ENCODE measurements at places on chromosomes 1 and 21.

DNA sequence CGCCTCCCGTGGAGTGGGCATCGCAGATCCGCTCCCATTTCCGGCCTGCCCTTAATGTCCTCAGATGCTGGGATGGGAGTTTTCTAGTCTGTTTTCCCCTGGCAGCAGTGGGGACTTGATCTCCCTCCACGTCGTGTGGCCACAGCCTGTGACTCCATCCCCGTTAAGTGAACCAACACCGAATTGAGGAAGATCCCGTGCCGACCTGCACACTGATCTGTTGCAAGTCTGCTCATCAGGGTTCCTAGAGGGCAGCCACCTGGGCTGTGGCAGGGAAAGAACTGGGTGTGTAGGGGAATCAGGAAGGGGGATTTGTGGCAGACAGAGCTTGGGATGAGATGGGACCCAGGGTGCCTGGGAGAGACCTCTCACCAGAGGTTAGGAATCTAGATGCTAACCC is 23.3 kb upstream of the CDK18 start:
- no peak for DNase-seq

- DNase-seq: no peak
Observed at GRCh38 chr1:178944729-178945128, 73.9 kb upstream of the ANGPTL1 start.

DNA sequence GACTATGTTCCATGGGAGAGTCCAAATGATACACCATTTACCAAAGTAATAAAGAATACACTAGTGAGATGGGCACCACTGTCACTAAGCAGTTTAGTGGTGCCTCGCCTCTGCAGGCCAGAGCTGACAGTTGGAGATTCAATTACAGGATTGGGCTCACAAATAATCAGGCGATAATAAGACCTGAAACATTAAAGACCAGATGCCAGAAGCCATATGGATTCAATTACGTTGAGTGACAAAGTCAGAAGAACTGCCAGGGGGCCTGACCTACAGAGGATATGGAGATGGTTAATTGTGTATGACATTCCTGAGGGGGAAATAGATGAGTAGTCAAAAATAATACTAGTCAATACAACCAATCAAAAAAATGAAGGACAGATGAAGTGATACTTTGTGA is 65.2 kb upstream of the ST6GALNAC5 start:
- DNase-seq: no peak

DNA sequence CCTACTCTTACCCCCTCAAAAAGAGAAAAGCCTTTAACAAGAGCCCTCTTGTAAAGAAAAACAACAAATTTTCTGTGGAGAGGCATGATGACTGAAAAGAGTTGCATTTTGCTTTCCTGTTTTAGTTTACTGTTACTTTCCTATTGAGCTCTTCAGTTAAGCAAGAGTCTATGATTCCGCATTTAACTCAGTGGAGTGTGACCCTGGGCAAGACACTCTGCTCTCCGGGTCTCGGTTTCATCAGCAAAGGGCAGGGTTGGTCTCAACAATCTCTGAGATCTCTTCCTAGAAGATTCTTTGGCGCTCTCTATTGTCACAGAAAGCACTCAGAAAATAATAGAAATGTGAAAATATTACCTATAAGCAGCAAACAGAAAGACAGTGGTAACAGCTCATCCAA is 175.7 kb downstream of the TGFBR3 start:
- DNase-seq: no peak

DNA sequence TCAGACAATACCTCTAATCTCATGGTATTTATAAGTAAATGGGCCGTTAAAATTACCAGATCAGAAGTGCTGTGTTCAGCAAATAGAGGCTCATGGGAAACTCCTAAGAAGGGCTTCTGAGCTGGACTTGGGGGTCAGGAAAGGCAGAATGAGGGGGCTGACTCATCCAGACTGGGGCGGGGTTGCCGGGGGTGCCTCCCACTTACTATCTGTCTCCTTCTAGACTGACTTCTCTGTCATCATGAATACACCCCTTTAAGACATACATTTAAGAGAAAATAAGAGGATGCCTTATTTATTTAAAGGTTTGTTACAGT is 96.0 kb upstream of the ERRFI1 start:
- DNase-seq: no peak

DNA sequence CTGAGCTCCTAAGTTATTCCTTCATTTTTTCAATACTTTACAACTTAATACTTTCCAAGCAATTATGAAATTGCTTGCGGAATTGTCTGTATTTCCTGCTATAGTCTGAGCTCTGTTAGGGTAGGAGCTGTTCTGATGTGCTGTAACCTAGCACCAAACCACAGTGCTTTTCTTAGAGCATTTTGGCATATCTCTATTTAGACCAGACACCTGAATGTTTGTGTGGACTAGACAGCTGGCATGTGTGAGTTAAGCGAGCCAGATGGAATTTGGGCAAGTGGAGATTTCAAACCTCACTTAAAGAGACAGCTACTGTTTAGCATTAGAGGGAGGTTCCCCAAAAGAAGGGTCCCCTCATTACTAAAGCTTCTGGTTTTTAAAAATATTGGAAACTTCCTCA is 106.1 kb downstream of the RWDD3 start:
- DNase-seq: no peak

GRCh38 chr1:237448042-237448441 is 406.1 kb downstream of the RYR2 start:
- no peak for DNase-seq

GRCh38 chr21:33008333-33009051 is 17.2 kb upstream of the OLIG2 start:
- no peak for DNase-seq

GRCh38 chr1:197011614-197012013 is 34.3 kb downstream of the CFHR5 start:
- no peak for DNase-seq

- no peak for DNase-seq
Observed at GRCh38 chr1:22290611-22291010, 147.7 kb upstream of the WNT4 start.

DNA sequence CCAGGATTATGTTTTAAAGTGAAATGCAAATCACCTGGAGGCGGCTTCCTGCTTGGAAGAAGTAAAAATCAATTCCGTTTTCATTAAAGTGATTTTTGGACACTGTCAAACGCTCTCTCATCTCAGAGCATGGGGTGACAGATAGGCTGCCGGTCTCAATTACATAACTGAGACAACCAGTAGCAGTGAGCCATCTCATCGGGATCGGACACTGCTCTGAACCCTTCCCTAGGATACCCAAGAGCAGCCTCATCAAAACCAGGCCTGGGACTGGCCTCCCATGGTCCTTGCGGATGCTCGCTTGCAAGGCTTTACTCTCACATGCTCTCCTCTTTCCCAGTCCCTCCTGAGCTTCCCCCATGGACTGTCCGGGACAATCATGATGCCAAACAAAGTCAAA is 12.1 kb downstream of the KCND3 start:
- DNase-seq: no peak

GRCh38 chr1:63746129-63746864 is 27.5 kb upstream of the ROR1 start:
- DNase-seq: no peak

GRCh38 chr1:192966073-192966472 is 93.1 kb downstream of the UCHL5 start:
- DNase-seq: no peak

- DNase-seq: no peak
Observed at GRCh38 chr1:64114012-64114525, 89.4 kb upstream of the UBE2U start.

DNA sequence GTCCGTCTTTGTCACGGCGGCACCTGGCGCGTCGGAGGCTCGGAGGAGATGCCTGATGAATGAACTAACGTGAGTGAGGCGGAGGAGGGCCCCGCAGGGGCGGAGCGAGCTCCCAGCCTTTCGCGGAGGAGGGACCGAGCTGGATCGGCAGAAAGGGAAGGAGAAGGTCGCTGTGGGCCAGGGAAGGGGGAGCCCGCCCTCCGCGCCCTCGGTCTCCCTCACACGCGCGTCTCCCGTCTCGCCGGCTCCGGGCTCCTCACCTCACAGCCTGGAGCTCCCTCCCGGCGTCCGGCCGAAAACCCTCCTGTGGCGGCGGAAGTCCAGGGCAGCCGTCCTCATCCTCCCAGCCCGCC is 519 bp downstream of the ZNF496 start:
- DNase-seq: peak; percentile 85

- DNase-seq: peak; percentile 90
Observed at GRCh38 chr1:16181887-16182719, 26.2 kb upstream of the EPHA2 start.

DNA sequence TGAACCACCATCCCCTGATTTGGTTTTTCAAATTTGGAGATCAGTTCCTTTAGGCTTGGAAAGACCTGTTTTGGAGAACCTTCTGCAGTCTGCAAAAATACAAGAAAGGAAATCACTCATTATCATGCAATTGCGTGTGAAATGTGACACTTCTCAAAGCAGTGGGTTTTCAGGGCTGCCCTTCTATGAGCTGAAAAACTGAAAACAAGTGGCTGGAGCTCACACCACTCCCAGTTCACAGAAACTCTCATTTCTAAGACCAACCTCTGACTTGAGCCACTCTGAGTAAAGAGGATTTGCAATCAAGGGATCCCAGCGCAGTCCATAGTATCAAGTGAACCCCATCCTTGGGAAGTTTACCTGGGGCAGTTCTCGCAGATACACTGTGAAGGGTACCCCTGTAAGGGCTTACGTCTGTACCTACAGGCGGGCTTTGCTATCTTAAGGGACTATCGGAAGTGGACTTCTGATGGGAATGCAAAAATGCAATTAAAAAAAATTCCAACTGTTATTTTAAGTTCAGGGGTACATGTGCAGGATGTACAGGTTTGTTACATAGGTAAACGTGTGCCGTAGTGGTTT is 12.8 kb downstream of the SH2D1B start:
- DNase-seq: no peak

DNA sequence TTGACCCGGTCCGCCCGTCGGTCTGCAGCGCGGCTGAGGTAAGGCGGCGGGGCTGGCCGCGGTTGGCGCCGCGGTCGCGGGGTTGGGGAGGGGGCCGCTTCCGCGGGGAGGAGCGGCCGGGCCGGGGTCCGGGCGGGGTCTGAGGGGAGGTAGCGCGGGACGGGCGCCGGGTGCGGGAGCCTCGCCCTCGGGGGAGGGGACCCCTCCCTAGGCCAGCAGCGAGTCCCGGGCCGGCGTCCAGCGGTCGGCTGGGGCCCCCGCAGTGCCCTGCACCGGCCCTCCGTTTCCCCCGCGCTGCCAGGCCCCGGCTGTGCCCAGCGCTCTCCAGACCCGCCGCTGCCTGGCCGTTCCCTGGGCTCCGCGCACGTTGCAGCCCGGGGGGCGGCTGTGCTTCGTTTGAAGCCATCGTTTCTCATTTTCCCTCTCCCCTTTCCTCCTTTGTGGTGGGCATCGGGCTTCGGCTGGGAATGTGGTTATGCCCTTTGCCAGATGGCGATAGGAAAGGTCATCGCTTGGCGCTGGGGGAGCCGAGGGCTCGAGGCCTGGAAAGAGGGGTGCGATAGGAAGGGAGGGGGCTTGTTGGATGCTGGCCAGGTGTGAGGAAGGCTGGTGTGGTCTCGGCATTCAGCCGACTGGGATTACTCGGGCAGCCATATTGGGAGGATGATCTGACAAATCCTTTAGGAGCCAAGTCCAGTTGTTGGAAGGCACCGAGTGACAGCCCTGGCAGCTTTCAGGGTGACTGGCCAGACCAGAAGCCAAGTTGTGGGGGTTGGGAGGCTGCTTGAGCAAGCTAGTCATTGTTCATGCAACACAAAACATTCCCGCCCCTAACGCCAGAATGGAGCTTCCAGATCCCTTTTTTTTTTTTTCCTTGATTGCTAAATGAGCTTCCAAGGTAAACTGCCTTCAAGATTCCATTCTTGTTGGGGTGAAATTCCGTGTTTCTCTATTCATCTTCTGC is 753 bp downstream of the KIF1B start:
- peak; percentile 96 for DNase-seq

DNA sequence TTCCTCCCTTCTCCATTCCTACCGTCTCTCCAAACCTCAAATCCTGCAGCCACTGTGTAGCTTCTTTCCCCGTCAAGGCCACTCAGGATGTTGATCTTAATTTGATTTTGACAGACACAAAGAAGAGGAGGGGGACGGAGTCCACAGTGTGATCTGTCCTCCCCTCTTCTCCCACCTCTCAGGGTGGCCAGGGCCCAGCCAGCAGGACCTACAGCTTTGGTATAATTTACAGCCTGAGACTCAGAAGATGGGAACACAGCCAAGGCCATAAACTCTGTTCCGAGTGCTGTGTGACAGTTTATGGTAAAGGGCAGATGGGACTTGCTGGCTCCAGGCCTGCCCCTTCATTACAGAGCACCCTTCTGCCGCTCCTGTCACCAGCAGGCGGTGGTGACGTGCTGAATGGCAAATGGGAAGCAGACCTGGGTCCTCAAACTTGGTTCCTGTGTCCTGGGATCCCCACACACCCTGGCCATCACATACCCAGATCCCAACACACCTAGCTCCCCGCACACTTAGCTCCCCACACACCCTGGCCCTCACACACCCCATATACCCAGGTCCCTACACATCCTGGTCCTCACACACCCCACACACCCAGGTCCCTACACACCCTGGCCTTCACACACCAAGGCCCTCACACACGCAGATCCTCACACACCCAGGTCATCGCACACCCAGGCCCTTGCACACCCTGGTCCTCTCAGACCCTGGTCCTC is 71.6 kb downstream of the CD2 start:
- DNase-seq: no peak

DNA sequence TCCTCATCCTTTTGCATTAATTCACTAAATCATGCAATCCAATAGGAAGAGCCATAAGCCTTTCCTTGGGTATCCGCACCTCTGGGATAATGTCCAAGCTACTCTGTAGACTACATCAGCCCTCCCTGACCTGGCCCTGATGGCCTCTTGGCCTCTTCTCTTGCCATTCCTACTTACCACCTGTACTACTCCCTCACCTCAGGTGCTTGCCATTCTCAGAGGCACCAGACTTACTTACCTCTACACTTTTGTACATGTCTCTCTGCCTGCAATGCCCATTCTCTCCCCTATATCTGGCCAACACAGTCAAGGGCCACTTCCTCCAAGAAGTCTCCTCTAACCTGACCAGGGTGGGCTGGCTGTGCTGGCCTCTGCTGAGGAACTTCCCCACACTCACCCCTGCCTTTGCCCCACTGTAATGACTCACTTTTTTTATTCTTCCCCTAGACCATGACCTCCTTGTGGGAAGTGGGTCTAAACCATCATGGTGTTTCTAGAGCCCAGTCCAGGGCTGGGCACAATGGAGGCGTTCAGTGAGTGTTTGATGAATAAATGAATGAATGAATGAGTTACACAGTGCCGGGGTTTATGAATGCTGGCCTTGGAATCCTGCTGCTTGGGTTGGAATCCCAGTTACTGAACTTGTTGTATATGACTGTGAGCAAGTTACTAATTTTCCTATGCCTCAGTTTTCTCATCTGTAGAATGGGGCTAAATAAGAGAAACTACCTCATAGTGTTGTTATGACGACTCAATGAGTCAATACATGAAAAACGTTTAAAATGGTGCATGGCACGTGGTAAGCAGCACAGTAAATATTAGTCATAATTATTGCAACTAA is 179.8 kb downstream of the FOXD2 start:
- DNase-seq: no peak

Measured in left cardiac atrium (tissue), 4 donors.